ENCODE measurements at places on chromosomes 2 and 18. TPM values are rescaled to one million over a fixed set of nuclear protein-coding genes. Genes with fewer than 3 reads are reported as not detected.

FEV gene
- not detected for total RNA-seq

G6PC2 gene
- not detected for total RNA-seq

AKAIN1 gene
- not detected for total RNA-seq

GRCh38 chr2:16978301-16978700 is 312.7 kb upstream of the CYRIA start:
- no peak for DNase-seq

- no peak for DNase-seq
Measured at GRCh38 chr18:67794521-67794920, 278.0 kb upstream of the DSEL start.

DNA sequence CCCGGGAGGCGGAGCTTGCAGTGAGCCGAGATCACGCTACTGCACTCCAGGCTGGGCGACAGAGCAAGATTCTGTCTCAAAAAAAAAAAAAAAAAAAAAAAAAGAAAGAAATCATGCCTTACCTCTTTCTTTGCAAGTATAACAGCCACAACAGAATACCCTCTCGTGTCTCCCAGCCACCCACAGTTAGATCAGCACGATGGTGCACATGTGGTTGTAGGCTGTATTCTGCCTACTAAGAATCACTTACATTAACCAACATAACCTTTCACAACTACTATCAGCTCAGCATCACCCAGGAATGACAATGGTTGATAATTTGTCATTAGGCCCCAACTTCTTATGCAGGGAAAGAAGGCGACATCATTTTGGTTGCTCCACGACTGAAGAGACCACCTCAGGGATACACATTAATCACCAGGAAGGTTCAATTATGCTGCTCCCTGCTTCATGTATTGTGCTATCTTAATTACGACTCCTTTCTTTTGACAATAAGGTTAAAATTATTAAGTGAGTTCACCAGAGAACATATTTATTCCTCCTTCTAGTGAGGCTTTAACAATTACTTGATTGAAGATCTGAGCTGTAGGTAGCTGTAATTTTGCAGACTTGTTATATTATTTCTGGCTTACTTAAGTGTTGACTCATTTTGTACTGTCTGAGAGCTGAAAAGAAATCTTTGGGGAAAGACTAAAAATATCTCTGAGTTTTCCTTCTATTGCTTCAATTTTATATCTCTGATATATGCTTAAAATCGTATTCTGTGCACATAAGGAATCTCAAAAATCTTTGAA is 120.1 kb downstream of the LRP1B start:
- DNase-seq: no peak

DNA sequence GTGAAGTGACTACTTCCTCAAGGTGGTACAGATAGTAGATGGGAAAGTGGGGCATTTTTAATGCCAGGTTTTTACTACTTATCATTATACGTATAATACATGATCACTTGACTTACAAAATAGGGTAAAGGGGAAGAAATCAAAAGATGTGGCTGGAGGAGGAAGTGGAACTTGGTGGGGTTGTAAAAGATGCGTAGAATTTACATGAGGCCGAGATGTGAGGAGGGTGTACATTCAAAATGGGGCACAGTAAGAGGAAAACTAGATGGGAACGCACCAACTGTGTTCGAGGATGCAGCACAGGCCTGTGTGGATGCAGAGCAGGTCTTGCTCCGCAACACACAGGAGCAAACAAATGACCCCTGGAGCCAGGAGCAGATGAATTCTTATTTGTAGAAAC is 403.3 kb downstream of the TXNL1 start:
- no peak for DNase-seq

GRCh38 chr2:240538031-240538780 is 19.6 kb downstream of the ANKMY1 start:
- DNase-seq: no peak

- DNase-seq: no peak
Measured at GRCh38 chr2:199973703-199974102, 18.3 kb downstream of the MAIP1 start.

All from HT1080 (cell line).